ENCODE measurements at places on chromosomes 1 and 21.

DNA sequence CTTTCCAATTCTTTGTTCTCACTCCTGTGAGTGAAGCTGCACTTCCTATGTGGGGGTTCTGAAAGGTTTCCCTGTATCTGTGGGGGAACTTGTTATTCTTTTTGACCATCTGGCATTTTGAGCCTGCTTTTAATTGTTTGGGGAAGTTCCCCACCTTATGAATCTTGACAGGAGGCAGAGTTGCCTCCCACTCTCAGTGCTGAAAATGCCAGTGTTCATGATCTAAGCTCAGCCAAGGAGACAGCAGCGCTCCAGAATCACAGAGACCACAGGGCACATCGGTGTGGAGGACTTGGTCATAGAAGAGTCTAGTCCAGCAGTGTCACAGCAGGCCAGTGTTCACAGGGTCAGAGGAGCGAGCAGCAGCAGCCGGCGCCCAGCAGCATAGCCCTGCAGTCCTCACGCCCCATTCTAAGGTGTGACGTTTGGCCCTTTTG, 63.8 kb upstream of the PRDX6 start:
- DNase-seq, result no peak

GRCh38 chr21:44433791-44434567, 21.3 kb upstream of the LRRC3 start:
- no peak for DNase-seq

DNA sequence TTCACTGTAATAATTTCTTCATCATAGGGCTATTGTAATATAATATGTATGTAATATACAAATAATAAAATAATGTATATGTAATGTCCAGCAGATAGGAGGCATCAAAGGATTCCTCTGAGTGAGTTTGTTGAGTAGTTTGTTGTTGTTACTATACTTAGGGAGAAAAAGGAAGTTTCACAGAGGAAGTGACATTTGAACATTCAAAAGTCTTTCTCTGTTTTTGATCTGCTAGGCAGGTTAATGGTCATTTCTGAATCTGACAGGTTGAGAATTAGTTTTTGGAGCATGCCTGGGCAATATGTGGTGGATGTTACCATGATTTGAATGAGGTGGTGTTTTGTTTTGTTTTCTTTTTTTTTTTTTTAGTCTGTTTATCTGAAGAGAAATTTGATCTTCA, 102.1 kb downstream of the NRDC start:
- DNase-seq, result no peak

GRCh38 chr1:151458802-151459330, 428 bp downstream of the POGZ start:
- peak; percentile 49 for DNase-seq

DNA sequence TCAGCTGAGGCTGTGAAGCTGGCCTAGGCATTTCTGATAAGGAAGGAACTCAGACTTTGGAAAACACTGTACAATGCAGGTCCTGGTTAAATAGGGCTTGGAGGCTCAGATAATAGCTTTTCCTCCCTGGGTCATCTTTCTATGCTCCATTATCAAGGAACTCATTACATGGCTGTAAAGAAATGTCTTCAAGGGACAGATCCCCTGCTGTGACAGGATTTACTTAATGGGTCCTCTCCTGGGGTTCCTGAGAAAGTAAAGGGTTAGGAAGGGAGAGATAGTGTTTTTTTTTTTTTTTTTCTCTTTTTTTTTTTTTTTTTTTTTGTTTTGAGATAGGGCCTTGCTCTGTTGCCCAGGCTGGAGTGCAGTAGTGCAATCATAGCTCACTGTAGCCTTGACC, 14.1 kb upstream of the SVBP start:
- no peak for DNase-seq

GRCh38 chr1:191866155-191866554, 292.1 kb upstream of the RGS18 start:
- DNase-seq, result no peak

- no peak for DNase-seq
Measured at GRCh38 chr1:153210206-153210605, 7.0 kb downstream of the LELP1 start.

- no peak for DNase-seq
Measured at GRCh38 chr1:231027971-231028370, 12.1 kb downstream of the FAM89A start.

DNA sequence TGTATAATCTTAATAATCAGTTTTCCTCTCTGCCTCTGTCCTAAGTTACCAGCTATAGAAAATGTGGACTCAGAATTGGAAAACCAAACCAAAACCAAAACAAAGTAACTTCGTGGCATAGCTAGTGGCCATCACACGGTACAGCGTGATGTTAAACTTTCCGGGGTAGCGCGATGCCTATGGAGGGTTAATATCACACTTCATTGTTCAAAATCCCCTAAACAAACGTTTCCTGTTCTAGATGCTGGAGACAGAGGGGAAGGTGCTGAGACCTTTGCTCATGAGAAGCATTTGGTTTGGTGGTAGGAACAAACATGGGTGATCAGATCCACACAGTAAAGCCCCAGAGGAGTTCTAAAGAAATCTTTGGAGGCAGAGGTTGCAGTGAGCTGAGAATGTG, 4.9 kb downstream of the AADACL4 start:
- DNase-seq, result no peak

- DNase-seq, result no peak
Measured at GRCh38 chr1:202113690-202114300, 8.9 kb upstream of the GPR37L1 start.

- no peak for DNase-seq
Measured at GRCh38 chr21:34988139-34988538, 61.0 kb downstream of the RUNX1 start.

DNA sequence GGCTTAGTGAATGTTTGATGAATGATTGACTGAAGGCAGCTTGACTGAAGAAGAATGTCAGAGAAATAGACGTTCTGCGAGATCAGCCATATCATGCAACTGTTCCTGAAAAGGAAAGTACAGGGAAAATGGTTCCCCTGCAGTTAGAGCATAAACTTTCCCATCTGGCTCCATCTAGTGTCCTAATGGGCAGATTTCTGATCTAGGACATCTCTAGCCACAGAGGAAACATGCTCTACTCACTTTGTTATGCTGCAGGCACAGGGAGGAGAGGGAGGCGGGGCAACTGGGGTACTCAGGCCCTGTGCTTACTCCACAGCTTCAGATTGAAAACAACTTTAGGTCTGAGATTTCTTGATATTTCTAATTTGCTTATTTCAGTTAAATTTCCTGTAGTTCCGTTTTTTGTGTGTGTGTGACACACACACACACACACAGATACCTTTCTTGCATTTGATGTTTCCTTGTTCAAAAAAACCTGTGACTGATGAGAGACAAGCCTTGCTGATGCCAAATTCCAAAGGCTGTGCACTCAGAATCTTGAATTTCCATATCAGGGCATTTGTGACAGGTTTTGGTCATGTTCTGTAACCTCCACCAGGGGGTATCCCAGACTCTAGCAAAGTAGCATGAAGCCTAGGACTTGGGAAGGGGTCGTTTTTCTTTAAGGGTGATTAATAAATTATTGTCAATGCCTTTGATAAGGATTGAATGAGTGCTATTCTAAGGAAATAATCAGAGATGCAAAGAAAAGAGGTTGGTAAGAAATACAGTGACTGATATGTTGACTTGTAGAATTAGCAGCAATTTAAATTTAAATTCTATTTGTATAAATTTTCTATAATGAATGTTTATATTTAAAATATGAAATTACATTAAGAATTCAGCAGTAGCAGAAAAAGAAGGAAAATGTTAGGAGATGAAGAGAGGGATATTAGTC, 139.7 kb upstream of the BEND5 start:
- DNase-seq, result no peak

GRCh38 chr1:91928026-91928425, 21.2 kb upstream of the BRDT start:
- no peak for DNase-seq

GRCh38 chr1:36653850-36654249, 171.1 kb upstream of the CSF3R start:
- no peak for DNase-seq

DNA sequence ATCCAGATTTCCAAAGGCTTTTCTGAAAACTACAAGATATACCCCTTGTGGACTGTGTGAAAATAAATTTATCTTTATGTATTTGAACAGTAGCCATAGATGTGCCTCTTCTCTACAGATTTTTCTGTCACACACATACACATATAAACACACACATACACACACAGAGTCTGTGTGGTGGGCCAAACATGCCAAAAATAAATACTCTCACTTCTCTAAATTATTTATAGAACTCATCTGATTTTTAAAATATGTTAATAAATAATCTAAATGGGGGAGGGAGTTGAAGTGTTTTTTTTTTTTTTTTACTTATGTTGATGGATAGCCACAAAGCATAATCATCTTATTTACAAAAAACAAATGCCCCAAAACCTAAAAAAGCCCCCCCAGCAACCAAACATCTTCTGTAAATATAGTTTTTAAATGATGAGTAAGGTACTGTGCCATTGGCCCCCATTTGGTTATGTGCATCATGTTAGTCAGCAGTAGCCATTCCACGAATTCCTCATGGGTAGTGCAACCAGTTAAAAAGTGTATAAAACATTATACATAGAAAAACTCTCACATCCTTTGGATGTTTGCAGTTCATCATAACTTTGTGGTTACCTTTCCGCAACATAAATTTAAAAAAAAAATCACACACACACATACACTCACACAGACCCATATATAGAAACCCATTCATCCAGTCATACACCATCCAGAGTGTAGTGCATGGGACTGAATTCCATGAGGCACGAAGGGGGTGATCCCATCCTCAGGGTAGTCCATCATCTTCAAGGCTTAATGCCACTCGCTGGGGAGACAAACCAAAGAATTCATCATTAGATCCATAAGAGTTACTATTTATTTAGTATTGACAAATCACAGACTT, 8.2 kb upstream of the MAGOH start:
- no peak for DNase-seq

DNA sequence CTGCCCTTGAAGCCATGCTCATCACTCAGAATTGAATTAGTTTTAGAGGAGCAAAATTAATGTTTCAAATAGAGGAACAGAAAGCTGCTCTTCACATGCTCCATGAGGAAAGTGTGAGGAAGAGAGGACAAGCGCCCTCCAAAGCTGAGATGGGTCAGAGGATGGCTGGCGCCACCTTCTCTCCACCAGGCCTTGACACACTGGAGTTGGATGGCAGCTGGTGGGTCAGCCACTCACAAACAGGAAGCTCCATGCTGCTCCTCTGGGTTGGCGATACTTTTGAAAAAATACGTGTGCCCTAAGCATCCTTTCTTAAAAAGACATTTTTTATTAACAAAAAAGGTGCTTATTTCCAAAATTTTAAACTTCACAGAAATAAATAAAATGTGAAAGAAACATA, 3.1 kb upstream of the CD2 start:
- no peak for DNase-seq

DNA sequence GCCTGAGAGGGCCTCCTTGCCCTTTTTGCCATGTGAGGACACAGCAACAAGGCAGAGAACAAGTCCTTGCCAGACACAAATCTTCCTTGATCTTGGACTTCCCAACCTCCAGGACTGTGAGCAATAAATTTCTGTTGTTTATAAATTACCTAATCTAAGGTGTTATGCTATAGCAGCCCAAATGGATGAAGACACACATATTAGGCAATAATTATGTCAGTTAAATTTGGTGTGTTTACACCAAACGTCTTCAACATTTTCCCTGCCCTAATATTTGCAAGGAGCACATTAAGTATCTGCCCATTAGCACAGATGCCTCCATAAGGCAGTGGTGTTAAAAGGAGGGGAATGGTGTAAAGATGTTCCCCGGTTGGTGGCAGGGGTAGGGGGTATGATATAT, 94.8 kb downstream of the ETS2 start:
- no peak for DNase-seq

DNA sequence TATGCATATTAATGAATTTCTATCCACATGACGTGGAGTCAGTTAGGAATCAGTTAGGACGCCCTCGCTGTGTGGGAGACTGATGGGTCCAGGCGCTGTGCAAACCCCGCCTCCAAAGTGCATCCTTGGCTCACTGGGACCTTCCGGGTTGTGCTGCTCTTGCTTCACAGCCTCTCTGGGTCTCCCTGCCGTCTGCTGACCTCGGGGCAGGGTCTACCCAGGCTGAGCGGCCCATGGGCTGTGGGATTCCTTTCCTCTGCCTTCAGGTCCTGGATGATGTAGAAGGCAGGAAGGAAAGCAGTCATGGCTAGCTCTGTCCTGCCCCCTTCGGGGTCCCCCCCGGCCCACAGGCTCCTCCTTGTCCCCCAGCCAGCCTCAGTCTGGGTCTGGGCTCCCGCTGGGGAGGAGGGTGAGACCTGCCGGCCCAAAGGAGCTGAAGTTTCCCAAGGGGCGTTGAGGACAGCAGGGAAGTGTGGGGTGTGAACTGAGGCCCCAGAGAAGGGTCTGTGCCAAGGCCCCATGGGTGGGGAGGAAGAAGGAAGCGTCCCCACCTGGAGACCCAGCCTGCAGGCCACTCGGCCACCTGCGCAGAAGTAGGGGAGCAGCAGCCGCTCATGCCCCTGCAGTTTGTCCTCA, 24.6 kb upstream of the CDK11A start:
- no peak for DNase-seq

DNA sequence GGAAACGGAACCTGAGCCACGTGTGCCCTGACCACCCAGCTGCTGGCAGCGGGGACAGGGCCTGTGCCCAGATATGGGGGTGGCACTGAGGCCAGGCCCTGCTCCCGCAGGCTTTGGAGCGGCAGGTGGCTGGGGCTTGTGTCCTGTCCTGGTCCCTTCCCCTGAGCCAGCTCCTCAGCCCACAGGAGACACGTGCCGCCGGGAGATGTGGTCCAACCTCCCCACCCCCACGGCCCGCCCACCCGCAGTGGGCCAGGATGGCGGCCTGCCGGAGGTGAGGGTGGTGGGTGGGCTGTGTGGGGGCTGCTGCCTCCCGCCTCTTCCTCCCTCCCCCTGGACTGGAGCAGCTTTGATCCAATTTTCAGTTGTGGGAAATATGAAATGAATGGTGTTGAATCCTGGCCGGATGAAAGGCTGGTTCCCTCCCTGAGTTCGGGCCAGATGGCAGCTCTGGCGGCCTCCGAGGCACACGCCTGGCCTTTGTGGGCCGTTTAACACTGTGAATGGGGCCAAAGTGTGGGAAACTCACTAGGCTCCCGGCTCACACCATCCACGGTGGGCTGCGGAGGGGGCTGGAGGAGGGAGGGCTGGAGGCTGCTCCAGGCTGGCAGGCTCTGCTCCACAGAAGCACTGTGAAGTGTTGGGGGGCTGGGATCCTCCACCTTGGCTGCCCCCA, 2.6 kb upstream of the HES5 start:
- no peak for DNase-seq

- DNase-seq, result no peak
Measured at GRCh38 chr1:71695084-71695483, 587.3 kb downstream of the NEGR1 start.

GRCh38 chr1:214364786-214365295, 83.9 kb downstream of the SMYD2 start:
- no peak for DNase-seq

DNA sequence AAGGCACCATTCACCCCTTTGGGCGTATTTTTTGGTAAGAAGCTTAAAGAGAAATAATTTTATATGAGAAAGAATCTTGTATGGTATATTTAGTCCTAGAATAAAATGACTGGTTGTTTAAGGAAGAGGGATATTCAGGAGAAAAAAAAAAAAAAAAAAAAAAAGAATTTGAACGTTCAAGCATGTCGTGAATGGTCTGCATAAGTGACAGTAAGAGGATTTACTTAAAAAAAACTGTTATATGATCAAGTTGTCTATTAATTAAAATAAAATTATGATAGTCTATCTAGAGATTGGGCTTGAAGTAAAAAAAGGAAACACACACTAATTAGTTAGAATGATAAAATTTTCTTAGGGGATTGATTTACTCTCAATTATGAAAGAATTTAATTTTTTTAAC, 11.7 kb upstream of the OR14I1 start:
- no peak for DNase-seq

Measured in stimulated activated CD4-positive, alpha-beta T cell treated with anti-CD3 and anti-CD28 coated beads, Interleukin-12 subunit alpha, Interleukin-12 subunit beta, amount 100 ng/mL, for 4 hours (primary cell).